ENCODE measurements at places on chromosomes 3 and 15.

- no peak for DNase-seq
Measured at GRCh38 chr3:11138371-11138770, 15.9 kb upstream of the HRH1 start.

GRCh38 chr3:64122476-64122875 lies 99.2 kb upstream of the PSMD6 start:
- DNase-seq = no peak

- DNase-seq = no peak
Measured at GRCh38 chr15:42921342-42921731, 759 bp upstream of the TTBK2 start.

GRCh38 chr15:100116416-100117190 lies 225.2 kb downstream of the ADAMTS17 start:
- DNase-seq = no peak

- DNase-seq = no peak
Measured at GRCh38 chr15:50964075-50964474, 55.6 kb downstream of the AP4E1 start.

DNA sequence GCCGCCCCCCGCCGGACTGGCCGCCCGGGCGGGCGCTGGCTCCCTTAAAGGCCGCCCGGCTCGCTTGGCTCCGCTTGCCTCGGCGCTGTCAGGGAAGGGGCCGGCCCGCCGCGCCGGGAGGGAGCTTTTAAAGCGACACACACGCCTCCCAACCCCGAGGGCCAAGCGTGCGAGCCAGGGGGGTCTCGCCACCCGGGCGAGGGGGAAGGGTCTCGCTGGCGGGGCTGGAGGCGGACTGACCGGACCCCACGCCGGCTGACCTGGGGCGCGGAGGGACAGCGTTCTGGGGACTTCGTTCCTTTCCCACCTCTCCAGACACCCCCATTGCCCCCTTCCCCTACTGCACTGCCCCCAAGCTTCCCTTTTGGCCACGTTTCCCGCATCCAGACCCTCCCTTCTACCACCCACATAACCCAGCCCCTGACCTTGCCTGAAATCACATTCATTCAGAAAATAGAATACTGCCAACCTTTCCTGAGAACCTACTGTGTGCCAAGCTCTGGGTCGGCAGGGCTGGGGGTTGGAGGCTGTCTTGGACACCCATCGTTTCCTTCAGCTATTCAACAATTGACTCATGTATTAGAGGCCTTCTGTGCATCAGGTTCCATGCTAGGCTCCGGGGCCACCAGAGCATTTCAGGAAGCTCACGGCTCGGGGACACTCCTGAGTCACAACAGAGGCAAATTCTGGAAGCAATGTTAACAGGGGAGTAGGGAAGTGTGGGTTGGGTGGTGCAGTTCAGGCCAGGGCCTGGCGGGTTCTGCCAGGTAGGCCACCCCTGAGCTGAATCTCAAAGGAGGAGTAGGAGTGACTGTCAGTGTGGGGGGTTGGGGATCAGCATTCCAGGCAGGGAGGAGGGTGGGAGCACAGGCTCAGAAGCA lies at the start of gene INSYN1:
TSS of gene INSYN1 (minus strand) at position 102 of the 881 bp plus-strand sequence. CDS start 2,221 bp downstream, outside the sequence.
- no peak for DNase-seq

DNA sequence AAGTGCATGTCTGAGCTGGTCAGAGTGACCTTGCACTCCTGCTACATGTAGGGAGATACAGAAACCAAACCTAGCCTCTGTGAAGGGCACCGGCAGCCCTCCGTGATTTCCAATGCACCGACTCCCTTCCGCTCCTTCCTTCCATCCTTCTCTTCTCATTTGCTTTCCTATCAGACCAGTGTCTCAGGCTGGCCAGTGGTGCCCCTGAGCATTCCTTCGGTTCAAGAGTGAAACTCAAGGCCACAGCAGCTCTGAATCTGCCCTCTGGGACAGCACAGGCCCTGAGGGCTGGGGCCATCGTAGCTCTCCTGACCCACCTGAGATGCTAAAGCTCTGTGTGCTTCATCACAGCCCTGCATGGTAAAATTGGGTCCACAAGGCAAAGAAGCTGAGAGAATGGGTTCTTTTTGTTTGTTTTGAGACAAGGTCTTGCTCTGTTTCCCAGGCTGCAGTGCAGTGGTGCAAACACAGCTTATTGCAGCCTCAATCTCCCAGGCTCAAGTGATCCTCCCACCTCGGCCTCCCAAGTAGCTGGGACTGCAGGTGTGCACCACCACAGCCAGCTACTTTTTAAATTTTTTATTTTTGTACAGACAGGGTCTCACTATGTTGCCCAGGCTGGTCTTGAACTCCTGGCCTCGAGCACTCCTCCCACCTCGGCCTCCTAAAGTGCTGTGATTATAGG lies 2.3 kb upstream of the BMF start:
- DNase-seq = peak; percentile 3

DNA sequence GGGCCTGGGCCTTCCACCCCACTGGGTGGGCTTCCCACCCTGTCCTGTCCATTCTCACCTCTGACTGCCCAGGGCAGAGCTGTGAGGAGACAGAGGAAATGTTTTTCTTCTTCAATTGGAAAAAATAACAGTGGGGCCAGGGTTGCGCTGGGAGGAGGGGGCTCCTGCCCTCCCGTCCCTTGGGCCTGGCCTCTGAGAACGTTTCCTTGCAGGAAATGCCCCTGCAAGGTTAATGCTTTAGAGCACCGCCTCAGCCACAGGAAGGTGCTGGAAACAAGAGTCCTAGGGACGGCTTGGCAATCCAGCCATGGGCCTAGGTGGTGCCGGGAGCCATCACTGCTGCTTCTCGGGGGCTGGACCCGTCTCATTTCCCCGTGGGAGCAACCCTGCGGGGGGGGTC lies 3.8 kb upstream of the PLXND1 start:
- no peak for DNase-seq

GRCh38 chr15:100714034-100714748 lies 111.8 kb downstream of the ASB7 start:
- no peak for DNase-seq

DNA sequence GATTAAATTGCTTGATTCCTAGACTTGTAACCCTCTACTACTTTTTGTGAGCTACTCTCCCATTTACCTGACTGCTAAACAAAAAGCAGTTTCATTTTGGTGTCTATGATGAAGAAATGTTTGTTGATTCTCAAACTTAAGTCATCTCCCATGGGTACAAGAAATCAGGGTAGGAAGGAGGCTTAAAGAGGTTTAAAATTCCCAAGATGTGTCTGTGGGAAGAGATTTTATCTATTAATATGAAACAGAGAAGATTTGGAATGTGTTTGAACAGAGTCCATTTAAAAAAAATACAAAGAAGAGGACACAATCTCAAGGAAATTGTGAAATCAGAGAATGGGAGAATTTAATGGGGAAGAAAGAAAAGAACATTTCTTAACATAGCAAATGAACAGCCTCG lies 14.8 kb downstream of the P3H2 start:
- no peak for DNase-seq

DNA sequence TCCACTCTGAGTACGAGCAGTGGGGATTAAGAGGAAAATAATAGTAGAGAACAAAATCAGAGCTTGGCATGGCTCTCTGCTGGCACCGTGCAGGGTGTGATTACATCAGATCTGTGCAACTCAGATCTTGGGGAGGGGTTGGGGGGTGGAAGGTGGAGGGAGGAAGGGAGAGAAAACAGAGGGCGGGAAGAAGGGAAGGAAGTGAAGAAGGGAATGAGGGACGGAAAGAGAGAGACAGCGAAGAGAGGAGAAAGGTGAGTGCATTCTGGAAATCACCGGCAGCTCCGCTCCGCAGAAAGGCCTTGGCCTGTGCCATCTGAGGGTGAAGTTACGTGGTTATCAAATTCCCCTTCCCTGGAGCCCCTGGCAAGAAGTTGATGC lies 31.0 kb upstream of the ADAMTS17 start:
- no peak for DNase-seq

GRCh38 chr3:64621726-64622395 lies 65.9 kb downstream of the ADAMTS9 start:
- no peak for DNase-seq

Data from GM13976 (cell line).